Transverse colon (tissue), 4 donors: ENCODE measurements at places on chromosomes 7 and 10. TPM values are rescaled to one million over a fixed set of nuclear protein-coding genes. Genes with fewer than 3 reads are reported as not detected.

- no peak for DNase-seq
These were observed 16.7 kb upstream of the FRA10AC1 start for GRCh38 chr10:93718937-93719725.

- no peak for DNase-seq
These were observed 6.4 kb downstream of the AGMO start for GRCh38 chr7:15555381-15555859.

DNA sequence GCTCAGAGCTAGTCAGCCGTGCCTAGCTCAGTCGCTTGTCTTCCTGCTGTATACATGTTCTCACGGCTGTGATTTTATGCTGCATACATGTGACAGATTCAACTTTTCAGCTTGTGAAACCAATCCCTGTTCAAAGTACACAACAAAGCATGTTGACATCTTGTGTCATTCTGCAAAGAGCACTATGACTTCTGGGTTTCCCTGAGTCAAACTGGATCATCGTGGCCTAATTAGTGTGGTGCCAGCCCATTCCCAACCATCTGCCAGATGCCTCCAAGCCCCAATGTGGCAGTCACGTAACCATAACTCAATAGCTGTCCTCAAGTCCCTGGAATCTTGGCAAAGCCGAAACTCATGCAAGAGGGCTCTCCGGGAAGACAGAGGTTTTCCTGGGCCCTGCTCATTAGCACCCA, 144.8 kb downstream of the MYOF start:
- no peak for DNase-seq

DNA sequence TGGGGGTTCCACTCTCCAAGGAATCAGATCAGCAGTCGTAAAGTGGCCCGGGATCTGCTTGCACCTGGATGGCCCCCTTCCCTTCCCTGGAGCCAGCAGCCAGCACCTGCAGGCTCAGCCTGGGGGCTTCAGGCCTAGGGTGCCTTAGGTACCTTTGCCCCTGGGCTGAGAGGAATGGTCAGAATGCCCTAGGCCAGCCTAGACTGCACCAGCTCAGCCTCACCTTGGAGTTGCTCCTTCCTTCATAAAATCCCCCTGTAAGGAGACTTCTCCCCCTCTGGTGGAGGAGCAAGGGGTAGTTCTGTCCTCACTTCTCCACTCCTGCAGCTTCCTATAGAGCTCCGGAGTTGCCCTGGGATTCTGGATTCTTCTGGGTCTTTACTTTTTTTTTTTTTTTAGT, 32.4 kb upstream of the LBX1 start:
- DNase-seq: no peak

DNA sequence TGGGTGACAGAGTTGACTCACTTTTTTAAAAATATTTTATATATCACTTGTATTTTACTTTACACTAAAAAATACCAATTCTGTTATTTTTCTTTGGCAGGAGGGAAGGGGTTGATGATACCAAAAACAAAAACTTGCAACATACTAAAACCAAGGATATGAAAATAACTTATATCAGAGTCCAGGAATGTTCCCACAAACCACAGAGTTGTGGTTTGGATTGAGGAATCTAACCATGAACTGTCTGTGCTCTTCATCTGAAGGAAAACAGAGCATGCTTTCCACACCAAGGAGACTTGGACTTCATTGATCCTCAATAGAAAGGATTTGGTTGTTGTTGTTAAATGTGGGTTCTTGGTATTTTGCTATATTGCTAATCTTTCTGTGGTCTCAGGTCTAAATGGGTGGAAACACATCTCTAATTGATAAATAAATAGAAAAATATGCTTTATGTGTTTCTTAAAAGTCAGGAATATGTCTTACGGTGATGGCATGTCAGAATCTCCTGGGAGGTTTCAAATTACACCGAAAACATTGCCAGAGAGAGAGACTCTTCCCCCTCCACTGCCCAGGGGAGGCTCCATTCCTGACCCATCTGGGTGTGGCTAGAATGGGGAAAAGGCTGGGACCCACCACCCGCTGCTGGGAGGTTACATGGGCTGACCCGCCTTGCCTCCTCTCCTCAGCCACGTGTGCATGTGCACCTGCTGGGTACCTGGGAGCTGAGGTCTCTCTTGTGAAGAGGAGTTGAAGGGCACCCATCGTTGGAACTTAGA, 46.9 kb upstream of the STK17A start:
- DNase-seq: no peak

DNA sequence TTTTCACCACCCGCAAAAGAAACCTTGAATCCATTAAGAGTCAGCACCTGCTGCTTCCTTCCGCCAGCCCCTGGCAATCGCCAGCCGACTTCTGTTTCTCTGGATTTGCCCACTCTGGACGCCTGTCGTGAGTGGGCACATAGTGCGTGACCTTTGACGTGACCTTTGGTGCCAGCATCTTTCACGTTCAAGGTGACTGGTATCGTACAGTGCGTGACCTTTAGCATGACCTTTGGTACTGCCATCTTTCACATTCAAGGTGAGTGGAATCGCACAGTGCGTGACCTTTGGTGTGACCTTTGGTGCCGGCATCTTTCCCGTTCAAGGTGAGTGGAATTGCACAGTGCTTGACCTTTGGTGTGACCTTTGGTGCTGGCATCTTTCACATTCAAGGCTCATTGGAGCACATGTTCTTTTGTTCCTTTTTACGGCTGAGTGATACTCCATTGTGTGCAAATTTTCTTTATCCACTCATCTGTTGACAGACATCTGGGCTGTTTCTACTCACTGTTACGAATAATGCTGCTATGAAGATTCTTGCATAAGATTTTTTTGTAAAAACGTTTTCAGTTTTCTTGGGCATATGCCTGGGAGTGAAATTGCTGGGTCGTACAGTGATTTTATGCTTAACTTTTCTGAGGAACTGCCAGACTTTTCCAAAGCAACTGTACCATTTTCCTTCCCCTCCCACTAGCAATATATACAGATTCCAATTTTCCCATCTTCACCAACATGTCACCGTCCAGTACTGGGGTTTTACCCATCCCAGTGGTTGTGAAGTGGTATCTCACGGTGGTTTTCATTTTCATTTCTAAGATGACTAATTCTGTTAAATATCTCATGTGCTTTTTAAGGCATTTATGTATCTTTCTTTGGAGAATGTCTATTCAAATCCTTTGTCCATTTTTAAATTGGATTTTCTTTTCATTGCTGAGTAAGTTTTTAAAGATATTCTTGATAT, 145.3 kb downstream of the DIP2C start:
- DNase-seq: no peak

- DNase-seq: no peak
These were observed 36.5 kb downstream of the GLUD1 start for GRCh38 chr10:87058171-87058570.

- DNase-seq: no peak
These were observed 11.0 kb downstream of the PDGFA start for GRCh38 chr7:508461-509170.

DNA sequence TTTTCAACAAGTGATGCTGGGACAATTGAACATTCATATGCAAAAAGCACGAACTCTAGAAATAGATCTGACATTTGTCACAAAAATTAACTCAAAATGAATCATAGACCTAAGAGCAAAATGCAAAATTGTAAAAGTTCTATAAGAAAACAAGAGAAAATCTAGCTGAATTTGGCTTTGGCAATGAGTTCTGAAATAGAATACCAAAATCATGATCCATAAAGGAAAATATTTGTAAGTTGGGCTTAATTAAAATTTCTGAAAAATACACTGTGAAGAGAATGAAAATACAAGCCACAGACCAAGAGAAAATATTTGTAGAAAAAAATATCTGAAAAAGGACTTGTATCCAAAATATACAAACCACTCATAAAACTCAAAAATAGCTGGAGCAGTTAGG, 698.8 kb upstream of the CELF2 start:
- no peak for DNase-seq

DNA sequence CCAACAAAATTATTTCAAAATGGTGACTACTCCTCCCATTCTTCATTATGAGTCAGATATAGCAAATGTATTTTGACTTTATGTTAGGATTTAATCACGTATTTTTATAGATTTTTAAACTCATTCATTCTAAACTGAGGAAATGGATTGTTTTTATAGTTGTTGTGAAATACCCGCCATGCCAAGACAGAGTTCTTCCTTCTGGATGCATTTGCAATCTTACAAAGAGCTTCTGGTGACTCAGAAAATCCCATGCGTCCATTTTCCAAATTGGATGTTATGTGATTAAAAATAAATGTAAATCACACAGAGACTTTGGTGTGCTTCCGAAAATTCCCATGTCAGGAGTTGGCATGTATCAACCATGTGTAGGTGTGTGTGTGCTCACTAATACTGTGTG, 179.3 kb downstream of the TRIL start:
- DNase-seq: no peak

GRCh38 chr7:20591058-20591457, 24.4 kb upstream of the ABCB5 start:
- no peak for DNase-seq

DNA sequence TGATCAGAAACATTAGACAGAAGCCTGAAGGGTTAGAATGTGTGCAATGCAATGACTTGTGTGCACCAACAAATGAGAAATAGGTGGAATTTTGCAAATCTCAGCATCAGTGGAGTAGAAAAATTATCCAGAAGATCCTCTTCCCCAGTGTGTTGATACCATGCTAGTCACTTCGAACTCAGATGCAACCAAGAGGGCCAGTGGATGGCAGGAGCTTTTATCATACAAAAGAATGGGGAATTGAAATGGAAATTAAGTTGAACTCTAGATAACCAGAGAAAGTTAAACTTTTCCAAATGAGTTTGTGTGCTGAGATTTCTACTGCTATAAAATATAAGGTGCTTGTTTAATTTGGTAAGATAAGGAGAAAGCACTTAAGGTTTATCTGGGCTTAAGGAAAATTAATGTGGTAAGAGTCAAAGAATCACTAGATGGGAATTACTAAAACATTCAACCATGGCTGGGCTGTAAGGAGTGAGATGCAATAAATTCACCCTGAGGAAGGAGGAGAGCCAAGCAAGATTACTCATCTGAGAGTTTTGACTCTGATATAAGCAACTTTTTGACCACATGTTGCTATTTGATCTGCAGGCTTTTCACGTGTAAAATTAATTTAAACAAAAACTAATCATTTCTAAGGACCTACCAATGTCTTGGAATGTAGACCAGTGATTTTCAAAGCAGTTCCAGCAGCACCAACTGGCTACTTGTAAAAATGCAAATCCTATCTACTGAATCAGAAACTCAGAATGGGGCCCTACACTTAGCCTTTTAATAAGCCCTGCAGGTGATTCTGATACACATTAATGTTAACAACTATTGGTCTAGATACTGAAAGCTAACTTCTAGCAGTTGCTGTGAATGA, 113.2 kb downstream of the CDC14C start:
- no peak for DNase-seq

DNA sequence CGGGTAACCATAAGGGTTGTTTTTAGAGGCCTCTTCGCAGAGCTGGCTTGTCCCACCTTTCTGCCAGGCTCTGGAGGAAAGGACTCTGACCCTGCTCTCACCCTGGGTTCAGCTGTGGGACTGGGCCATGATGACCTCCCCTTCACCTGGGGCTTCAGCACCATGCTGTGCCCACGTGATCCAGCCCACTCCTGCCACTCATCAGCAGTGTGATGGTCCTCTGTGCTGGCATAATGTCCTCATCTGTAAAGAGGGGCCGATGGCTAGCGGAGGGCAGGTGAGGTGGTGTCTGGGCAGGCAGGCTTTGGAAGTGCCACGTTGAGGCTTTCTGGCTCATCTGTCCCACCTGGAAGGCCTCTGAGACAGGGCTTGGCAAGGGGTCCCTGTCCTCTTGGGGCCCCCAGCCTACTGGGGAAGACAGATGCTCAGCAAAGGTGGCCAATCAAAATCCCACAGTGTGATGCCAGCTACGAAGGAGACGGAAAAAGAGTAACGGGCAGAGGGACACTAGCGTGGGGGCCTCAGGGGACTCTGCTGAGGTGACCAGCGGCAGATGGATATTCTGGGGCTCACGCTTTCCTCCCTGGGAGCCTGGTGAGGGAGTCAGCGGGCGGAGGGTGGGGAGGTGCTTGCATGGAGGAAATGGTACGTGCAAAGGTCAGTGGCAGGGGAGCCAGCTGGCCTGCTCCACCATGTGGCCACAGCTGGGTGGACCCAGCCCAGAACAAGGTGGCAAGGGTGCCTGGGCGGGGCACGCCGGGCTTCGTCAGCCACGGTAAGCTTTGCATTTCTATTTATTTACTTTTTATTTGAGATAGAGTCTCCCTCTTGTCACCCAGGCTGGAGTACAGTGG, 5.4 kb downstream of the LRWD1 start:
- DNase-seq: peak; percentile 88

- DNase-seq: no peak
These were observed 67.9 kb downstream of the RNLS start for GRCh38 chr10:88515235-88515634.

DNA sequence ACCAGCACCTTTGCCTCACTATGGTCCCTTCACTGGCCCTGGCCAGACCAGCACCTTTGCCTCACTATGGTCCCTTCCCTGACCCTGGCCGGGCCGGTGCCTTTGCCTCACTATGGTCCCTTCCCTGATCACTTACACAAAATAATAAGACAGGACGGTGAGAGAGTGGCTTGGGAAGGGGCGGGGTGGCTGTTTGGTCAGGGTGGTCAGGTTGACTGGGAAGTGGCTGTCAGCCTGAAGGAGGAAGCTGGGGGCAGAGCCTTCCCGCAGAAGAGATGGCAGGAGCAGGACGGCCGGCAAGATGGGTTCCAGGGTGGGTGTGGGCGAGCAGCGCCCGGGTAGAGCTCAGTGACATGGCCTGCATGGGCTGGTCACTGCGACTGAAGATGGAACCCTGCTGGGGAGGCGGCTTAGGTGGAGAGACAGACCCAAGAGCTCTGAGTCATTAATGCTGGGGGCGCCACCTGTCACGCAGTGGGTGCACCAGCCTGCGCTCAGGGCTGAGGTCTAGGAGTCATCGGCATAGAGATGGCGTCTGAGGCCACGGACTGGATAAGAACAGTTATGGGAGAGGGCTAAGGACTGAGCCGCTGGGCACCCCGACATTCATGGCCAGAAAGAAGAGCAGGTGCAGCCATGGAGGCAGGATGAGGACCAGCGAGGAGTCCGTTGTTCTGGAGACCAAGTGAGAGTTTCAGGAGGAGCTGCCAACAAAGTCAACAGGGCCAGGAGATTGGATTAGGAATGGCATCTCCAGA, 91.8 kb downstream of the CHST15 start:
- no peak for DNase-seq

DNA sequence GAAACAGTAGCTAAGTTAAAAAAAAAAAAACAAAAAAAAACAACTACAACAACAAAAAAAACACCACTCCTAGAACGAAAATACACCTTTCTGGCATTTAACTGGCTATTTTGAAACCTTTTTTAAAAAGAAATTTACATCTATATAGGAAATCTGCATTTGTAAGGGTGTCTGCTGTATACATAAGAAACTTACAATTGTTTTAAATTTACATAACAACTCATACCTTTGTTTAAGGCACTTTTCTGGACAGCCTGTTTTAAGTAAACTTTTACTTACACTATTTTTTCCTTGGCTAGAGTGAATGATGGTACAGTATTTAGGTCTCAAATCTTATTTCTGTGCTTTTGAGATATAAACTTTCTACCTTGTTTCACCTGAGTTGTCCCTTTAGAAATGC, 34.0 kb upstream of the PAPSS2 start:
- DNase-seq: no peak

GRCh38 chr10:97069576-97070362, 116.0 kb downstream of the SLIT1 start:
- no peak for DNase-seq

Gene SCD
- total RNA-seq: 16.1 TPM

Gene SLC16A9
- 16.5 TPM for total RNA-seq

Gene GRID2IP
- 0.95 TPM for total RNA-seq

Gene TUBB8
- total RNA-seq: not detected

Gene RET
- 1.6 TPM for total RNA-seq

Gene PNLIPRP2
- not detected for total RNA-seq

Gene USP6NL
- 26.2 TPM for total RNA-seq

Gene UBE2D4
- 55.7 TPM for total RNA-seq
